GM18507 (cell line): ENCODE measurements at places on chromosomes 3 and 15.

- no peak for DNase-seq
These were observed 32.2 kb upstream of the BCL6 start for GRCh38 chr3:187777331-187777941.

DNA sequence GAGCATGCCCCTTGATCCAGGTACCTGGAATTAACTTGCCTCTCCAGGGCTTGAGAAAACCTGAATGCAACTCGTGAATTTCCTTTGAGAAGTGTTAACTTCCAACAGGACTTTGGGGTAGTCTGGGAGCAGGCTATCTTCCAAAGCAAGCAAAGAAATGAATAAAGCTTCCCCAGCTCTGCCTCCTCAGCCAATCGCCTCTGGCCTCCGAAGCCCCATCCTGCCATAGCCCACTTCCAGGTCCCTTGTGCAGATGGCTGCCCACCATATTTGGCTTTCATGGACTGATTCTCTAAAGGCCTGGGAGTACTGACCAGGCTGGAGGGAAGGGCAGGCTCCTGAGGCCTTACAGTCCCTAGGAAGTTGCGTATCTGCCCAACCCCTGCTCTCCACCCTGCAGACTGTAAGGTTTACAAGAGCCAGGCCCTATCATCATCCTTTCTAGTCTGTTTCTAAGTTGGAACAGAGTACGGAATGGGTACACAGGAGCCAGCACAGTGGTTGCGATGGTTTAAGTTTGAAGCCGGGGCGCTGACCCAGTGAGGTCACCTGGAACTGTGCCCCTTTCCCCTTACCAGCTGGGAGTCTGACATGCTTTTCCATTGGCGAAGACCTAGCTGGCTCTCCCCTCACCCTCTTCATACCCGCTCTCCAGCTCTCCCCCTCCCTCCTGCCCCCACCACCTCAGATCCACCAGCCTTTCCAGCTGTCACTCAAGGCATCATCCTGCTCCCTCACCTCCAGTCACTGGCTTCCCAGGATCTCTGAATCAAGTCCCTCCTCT lies 1.1 kb upstream of the PML start:
- no peak for DNase-seq

GRCh38 chr15:87631775-87632174 lies 624.8 kb downstream of the NTRK3 start:
- no peak for DNase-seq

GRCh38 chr3:124593442-124593829 lies 136.8 kb upstream of the UMPS start:
- no peak for DNase-seq

DNA sequence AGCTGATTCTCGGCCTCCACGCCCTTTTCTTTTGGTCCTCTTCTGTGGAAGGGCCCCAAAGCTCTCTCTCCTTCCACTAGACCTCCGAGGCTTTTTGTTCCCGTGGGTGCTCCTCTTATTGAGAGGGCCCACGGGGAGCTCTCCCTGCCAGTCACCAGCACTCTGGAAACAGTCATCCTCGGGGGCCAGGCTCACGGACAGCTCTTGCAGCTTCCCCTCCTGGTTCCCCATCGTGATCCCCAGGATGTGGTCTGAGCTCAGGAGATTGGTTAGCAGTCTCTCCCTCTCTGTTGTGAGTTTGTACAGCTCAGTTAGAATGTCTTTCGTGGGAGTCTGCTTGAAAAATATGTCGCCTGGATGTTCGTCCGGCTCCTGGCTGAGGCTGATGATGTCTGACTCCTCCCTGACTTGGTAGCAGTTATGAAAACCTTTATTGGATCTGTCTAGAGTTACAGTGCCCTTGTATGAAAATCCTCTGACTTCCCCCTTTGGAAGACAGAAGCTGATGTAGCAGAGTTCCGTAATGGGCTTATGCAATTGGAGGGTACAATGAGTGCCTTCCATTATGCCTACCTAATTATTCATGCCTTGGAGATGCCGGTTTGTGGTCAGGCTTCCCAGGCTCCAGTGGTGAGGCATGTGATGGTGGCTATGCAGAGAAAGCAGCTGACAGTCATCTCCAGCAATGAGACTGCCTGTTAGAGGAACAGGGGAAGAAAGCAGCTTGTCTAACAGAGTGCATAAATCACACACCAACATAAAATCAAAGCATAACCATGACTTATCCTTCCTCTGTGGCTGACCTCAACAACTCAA lies 40.0 kb downstream of the FMN1 start:
- DNase-seq = no peak

DNA sequence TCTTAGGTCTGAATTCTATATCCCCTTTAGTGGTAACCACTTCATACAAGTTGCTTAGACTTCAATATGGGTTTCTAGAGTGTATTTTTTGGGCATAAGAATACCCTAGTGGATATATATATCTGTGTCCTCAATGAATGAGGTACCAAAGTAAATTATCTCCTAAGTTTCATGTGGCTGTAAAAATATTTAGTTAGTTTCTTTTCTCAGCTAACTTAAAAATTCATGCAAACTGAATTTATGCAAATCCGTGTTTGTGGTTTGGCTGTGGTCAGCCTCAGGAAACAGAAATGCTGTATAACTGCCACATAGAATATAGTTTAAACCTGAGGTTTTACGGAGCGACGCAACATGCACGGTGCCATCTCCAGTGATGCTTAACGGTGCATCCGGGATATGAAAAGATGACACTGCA lies 80.3 kb downstream of the PEX5L start:
- peak; percentile 29 for DNase-seq

GRCh38 chr15:77486542-77487468 lies 66.1 kb downstream of the HMG20A start:
- no peak for DNase-seq

GRCh38 chr3:8286086-8286485 lies 215.5 kb upstream of the LMCD1 start:
- DNase-seq = no peak

DNA sequence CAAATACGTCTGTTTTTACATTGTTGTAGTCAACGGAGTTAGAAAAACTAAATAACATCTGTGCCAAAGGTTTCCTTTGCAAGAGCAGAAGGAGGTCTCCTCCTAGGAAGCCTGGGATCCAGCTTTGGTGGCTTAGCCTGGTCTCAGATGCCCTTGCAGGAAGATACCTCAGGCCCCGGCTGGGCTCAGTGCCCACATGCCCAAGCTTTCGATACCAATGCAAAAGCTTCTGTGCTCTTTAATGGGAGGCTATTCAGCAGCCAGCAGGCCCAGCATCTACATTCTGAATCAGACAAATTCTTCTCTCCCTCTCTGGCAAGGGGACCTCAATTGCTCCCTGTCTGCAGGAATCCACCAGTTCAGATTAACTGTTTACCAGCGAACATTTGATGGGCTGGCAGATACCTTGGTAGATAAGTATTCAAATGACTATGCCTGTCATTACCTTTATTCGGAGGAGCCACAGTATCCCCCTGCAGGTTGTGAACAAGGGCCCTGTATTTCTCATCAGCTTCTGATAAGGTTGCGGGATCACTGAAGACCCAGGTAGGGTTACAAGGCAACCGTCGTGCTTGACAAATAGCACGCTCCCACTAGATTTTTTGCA lies 180.1 kb upstream of the KBTBD8 start:
- DNase-seq = no peak

DNA sequence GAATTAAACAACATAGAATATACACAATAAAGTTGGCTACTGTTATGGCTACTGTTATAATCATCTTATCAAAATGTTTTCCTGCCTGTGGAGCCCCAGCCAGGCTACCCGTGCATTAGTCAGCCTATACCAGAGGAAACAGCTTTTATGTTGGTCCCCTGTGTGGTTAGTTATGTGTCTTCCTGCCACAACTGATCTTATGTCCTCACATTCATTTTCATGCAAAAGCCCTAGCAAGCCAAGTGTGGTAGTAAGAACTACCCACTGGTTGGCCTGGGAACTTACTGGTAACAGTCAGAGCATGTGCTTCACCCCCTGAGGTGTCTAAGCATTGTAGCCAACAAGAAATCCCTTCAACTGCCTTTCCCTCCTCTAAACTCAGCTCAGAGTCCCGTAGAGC lies 21.8 kb downstream of the MGLL start:
- DNase-seq = no peak

DNA sequence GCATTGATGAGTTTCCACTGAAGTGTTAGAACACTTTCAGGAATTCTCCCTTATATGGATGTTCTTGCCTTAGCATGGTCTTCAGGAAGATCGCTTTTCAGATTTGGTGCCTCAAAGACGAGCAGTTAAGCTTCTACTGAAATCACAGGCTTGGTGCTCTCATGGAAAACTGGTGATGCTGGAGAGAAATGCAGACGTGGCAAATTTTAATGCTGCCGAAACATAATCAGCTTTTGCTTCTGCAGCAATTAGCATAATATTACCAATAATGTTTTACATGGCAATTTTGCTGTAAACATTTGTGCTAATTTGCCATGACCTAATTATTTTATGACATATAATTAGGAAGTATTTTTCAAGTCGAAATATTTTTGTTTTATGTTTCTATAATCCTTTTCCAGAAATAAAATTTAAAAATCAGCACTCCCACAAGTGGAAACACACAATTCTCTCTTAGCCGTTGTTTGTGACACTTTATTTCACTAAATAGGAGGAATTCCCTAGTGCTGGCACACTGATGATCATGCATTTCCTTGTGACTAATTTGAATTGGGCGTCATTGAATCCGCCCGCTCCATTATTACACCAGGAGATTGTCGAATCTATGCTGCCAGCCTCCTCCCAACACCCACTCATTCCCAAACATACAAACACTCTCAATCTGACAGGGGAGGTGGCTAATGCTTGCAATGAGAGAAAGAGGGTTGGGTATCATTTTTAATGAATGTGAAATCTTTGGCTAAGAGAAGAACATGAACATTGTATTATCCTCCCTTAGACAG lies 506.8 kb upstream of the PPP2R3A start:
- DNase-seq = no peak

GRCh38 chr15:71323584-71323983 lies 208.3 kb downstream of the THSD4 start:
- no peak for DNase-seq

DNA sequence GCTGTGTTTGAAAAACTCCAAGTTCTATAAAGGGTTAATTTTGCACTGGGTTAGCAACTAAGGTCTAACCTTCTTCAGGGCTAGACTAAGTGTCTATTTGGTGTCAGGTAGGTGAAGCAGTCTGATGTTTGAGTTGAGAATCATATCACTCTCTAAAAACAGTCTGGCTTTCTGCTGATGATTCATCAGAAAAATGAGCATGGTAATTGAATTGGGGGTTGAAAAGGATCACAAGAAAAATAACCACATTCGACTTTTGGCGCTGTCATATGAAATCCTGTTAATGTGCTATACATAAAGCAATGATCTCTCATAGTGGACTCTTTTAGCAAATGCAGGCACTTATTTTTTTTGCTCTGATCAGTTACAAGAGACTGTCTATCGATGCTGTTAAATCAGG lies 242.2 kb upstream of the AZI2 start:
- no peak for DNase-seq
